Cardiac fibroblast (primary cell): ENCODE measurements at places on chromosomes 2 and 18.

GRCh38 chr2:30106543-30106942, 40.3 kb upstream of the YPEL5 start:
- DNase-seq, result peak; percentile 64

DNA sequence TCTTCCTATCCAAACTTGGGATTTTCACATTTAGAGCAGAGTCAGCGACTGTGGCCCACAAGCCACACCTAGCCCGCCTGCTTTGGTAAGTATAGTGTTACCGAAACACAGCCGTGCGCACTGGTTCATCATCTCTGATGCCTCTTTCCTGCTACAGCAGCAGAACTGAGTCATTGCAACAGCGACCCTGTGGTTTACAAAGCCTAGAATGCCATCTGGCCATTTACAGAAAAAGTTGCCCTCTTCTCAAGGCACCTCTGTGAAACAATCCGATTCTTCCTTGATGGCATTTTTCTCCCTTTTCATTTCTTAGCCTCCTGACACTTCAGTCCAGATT, 10.7 kb upstream of the IAH1 start:
- peak; percentile 21 for DNase-seq

DNA sequence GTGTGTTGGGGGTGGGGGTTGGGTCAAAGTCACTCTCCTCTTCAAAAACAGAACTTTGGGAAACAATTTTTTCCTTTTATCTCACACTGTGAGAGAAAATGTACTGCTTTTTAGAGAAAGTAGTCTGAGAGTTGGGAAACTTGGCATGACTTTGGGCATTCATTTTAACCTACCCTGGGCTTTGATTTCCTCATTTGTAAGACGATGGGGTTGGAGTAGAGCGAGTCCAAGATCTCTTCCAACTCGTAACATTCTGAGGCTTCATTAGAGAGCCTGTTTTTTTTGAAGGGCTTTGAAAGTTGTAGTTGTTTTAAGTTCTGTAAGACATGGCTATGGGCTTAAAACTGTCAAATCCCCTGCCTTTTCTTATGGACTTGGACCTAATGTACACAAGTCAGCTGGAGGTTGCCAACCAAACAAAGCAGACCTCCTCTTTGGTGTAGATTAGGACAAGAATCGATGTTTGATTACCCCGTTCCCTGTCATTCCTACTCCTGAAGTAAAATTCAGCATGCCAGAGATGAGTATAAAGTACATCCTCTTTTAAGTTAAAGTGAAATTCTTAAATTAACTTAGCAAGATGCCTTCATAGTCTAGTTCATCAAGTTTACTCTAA, 8.4 kb downstream of the PHLPP1 start:
- DNase-seq, result no peak

DNA sequence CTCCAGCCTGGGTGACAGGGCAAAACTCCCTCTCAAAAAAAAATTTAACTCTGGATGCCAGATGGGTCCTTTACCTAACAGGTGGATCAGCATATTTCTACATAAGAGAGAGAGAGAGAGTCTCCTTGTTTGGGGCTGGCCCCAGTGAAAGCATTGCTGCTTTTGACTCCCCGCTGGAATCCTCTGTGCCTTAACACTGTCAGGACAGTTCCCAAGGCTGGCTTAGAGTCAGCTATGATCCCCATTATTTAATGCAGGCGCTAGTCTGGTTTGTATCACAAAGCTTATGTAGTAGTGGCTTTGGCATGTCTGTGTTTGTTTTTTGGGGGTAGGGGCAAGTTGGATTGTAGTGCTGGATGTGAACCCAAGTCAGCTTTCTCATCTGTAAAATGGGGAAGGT, 9.4 kb downstream of the INPP4A start:
- DNase-seq, result no peak

GRCh38 chr2:166070231-166070630, 57.6 kb downstream of the SCN1A start:
- no peak for DNase-seq

DNA sequence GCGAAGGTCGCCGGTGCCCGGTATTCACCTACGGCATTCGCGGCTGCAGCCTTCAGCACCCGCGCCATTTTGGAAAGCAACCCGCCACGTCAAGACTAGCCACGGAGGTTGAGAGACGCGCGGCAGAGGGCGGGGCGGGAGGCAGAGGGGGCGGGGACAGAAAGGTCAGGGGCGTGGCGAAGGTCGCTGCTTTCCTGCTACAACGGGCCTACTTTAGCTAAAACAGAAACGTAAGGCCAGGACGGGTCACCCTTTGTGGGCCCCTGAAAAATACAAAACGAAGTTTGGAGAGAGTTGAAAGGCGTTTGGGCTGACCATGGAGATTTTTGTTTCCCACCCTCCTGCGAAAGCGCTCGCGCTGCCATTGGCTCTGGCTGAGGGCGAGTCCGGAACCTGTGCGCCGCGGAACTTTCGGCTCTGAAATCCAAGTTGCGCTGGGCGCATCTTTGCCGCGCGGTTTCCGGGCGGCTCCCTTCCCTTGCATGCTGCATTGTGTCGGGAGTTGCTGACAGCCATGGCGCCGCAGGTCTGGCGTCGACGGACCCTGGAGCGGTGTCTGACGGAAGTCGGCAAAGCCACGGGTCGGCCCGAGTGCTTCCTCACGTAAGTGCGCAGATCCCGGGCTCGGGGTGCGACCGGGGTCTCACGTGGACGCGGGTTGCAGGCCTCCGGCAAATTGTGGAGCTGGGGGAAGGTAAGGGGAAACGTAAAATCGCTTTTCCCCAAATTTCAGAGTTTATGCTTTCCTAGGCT, at the start of the genes MCEE and MPHOSPH10:
TSS of gene MCEE (minus strand) at position 78 of the 753 bp plus-strand sequence. CDS start at position 68, 10 bp downstream.
TSS of gene MPHOSPH10 (plus strand) at position 483 of the 753 bp plus-strand sequence. CDS start at position 515, 32 bp downstream.
- DNase-seq, result peak; percentile 94

GRCh38 chr18:24002479-24002878, 12.1 kb upstream of the TTC39C start:
- DNase-seq, result no peak

DNA sequence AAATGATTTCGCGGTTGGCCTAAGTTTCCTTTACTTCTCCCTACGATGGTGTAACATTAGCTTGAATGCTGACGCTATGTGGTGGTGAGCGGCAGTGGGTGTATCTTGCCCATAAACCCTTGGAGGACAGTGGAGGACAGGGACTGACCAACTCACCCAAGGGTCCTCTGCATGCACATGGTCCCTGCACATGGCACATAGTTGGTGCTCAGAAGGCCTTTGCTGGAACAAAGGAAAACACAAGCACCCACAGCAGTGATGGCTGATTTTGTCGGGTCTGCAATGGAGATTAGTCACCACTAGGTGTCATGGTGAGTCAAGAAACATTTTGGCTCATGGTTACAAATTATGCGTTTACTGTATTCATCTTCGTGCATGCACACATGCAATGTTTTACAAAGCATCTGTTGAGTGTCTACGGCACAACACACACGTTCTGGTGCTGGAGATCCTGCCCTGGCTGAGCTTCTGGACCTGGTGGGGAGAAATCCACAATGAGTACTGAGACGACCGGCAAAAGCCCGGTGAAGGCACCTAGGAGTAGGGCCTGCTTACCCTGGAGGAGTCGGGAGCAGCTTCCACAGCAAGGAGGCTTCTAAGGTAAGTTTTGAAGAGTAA, 44.0 kb downstream of the PDCL3 start:
- peak; percentile 48 for DNase-seq
